ENCODE measurements at places on chromosomes 6 and 20. TPM values are rescaled to one million over a fixed set of nuclear protein-coding genes. Genes with fewer than 3 reads are reported as not detected.

Gene MYB
- 24.1 TPM for polyA plus RNA-seq

Gene DEFB132
- not detected for polyA plus RNA-seq

DNA sequence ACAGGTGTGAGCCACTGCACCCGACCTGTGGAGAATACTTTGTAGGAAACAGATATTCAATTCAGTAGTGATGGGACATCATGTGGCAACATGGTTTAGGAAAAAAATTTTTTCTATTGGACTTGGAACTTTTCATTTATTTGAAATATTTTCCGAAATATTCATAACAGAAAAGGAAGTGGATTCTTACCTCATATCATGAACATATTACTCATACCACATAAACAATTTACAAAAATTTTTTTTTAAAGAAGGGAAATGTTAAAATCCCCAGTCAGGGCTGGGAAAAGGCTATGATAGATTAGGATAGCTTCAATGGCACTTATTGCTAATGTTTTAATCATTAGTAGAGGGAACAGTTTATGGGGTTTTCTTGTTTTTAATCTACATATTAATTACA, 6.8 kb upstream of the ALDH8A1 start:
- H3K4me1 ChIP-seq: no peaks in the 10 kb centered on the region
- no peak overlapping the region for H3K4me3 ChIP-seq
- H3K27ac ChIP-seq: no peak overlapping the region

Gene ID4
- polyA plus RNA-seq: not detected

- no peak for DNase-seq
- H3K27me3 ChIP-seq: no peaks in the 10 kb centered on the region
Measured at GRCh38 chr6:3061501-3061941, 6.8 kb upstream of the RIPK1 start.

DNA sequence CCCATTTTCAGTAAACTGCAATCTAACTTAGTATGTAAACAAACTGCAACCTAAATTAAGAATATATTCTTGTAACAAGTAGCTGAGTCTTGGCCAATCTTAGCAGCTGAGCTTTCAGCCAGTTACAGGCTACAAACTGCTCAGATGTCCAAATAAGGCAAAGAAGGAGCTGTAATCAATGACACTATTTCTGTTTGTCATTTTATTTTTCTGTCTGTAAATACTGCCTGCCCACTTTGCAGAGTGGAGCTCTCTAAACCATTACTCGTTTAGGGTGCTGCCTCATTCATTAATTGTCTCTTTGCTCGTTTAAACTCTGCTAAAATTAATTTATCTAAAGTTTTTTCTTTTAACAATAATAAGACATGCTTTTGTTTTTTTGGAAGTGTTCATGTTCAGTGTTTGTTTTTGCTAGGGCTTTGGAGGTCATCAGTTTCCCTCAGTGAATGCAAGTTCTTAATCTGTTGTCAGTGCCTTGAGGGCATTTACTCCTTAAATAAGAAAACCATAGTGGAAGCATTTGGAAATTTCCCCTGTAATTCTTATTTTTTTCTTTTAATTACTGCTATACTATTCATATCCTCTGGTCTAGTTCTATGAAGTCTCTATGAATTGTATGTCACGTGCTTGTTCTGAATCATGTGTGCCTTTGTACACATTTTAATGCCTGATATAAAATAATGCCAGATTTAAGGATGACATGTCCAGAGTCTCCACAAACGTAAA, 3.6 kb upstream of the PRL start:
- no peaks in the 10 kb centered on the region for H3K4me1 ChIP-seq
- H3K4me3 ChIP-seq: no peak overlapping the region
- no peaks in the 10 kb centered on the region for H3K36me3 ChIP-seq
- H3K27me3 ChIP-seq: no peaks in the 10 kb centered on the region

GRCh38 chr20:59359906-59360725, 59.7 kb downstream of the EDN3 start:
- no peaks in the 10 kb centered on the region for H3K4me1 ChIP-seq
- H3K27ac ChIP-seq: no peak overlapping the region
- no peaks in the 10 kb centered on the region for H3K27me3 ChIP-seq

DNA sequence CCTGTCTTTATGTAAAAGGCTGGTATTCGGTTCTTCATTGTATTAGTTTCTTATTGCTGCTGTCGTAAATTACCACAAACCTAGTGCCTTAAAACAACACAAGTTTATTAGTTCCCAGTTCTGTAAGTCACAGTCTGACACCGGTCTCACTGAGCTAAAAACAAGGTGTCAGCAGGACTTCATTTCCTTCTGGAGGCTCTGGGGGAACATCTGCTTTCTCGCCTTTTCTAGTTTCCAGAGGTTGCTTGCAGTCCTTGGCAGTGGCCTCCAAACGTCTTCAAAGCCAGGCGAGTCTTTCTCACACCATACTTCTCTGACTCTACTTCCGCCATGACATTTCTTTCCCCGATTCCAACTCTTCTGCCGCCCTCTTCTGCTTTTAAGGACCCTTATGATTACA, 43.0 kb upstream of the ZFAND3 start:
- DNase-seq: no peak
- no peak overlapping the region for H3K4me3 ChIP-seq
- peaks cover 29% of the 10 kb centered on the region for H3K4me1 ChIP-seq
- no peaks in the 10 kb centered on the region for H3K27me3 ChIP-seq
- no peak overlapping the region for H3K27ac ChIP-seq
- H3K36me3 ChIP-seq: no peaks in the 10 kb centered on the region

Gene GRIK2
- not detected for polyA plus RNA-seq

- no peaks in the 10 kb centered on the region for H3K27me3 ChIP-seq
- no peaks in the 10 kb centered on the region for H3K36me3 ChIP-seq
- peaks cover 30% of the 10 kb centered on the region for H3K4me1 ChIP-seq
- no peak for DNase-seq
- no peak overlapping the region for H3K4me3 ChIP-seq
- H3K27ac ChIP-seq: no peak overlapping the region
Measured at GRCh38 chr20:34402461-34402860, 39.4 kb downstream of the ITCH start.

GRCh38 chr6:8030920-8031319, 33.3 kb downstream of the BLOC1S5 start:
- no peaks in the 10 kb centered on the region for H3K36me3 ChIP-seq
- DNase-seq: no peak
- H3K4me1 ChIP-seq: no peaks in the 10 kb centered on the region
- no peaks in the 10 kb centered on the region for H3K27me3 ChIP-seq
- H3K27ac ChIP-seq: no peak overlapping the region

DNA sequence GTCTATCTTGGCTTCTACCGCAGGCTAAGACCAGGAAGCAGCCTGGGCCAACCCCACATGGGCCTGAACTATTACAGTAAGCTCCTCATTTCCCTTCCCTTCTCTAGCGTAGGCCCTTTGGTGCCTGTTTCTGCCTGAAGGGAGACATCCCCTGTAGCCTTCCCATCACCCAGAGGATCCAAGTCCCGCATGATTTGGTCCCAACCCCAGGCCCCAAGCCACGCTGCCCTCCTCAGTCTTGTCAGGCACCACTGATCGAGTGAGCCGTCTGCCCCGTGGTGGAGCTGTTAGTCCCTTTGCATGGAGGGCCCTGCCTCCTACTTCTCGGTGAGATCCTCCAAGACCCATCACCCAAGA, 46.4 kb downstream of the EBF4 start:
- H3K4me1 ChIP-seq: no peaks in the 10 kb centered on the region
- no peak for DNase-seq
- H3K36me3 ChIP-seq: no peaks in the 10 kb centered on the region
- no peaks in the 10 kb centered on the region for H3K27me3 ChIP-seq

GRCh38 chr20:21839982-21840381, 134.5 kb downstream of the PAX1 start:
- H3K4me1 ChIP-seq: no peaks in the 10 kb centered on the region
- H3K27ac ChIP-seq: no peak overlapping the region
- H3K27me3 ChIP-seq: no peaks in the 10 kb centered on the region
- no peak for DNase-seq
- no peak overlapping the region for H3K4me3 ChIP-seq

Data from GM12878 (cell line).